ENCODE measurements at places on chromosomes 11 and 22.

DNA sequence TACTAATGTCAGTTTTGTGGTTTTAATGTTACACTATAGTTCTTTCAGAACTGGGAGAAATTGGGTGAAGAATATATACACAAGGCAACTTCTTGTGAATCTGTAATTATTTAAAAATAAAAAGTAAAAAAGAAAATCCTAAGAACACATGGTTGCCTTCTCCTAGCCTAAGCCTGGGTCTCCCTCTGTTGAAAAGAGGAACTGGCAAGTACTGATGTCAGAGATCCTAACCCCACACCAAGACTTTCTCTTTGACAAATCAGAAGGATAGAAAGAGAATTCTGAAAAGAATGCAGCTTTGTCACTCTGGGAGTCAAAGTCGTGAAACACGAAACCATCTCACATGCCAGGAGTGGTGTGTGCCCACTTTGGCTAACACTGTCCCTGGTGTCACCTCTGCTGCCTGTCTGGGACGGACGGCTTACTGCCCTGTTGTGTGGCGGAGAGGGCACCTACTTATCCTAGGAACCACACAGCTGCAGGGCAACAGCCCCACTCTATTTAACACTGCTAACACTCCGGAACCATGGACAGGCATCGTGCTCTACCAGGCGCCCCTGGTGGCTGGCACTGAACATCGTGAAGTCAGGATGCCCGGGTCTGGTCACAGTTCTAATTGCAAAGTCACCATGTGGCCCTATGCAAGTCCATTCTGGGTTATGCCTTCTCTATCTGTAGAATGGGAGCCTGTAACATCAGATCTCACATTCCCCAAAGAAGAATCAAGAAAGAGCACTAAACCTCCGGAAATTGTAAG lies 108.7 kb upstream of the CD82 start:
- DNase-seq: no peak

DNA sequence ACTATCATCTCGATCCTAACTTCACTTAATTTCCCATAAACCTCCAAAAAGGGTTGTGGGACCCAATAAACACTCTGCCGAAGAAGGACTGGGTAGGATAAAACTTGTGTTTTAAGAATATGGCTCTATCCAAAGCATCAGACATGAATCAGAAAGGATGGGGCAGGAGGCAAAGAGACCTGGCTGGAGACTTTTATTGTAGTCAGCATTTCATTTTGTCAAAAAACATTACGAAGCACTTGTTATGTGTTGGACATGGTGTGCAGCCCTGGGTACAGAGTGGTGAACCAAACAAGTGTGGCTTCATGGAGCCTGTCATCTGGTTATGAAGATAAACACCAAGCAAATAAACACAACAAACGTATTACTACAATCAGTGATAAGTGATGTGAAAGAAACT lies 17.3 kb downstream of the IL10RA start:
- no peak for DNase-seq

DNA sequence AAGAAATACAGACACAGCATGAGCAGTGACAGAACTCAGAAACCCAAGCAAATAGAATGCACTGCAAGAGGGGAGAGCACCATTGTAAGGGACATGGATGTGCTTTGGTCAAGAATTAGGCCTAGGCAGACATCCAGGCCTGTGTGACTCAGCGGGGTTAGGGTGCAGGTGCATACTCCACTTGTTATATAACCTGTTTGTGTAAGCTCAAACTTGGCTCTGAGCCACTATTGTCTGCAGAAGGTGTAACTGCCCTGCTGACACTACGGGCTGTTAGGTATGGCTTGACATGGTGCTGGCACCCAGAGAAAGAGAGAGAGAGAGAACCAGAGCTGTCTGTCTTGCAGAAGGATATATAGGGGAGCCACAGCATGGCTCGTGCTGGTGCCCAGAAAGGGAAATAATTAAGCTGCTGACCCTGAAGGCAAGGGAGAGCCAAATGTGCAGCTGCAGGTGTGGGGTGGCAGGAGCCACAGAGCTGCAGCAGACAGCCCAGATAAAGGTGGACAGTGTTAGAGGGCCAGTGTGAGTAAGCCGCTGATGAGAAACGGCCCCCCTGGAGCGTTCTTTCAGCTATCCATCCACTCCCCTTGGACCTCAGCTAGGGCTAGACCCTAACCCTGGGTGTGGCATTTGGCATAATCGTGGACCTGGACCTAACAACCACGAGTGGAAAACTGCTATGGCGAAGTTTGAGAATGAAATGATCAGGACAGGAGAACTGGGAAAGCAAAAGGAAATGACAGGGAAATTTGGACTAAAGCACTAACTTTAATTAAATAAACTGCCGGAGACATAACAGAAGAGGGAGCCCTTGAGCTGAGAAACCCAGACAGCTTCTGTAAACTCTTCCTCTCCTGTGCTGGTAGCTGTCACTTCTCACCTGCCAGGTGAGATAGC lies 253.0 kb upstream of the CCDC179 start:
- no peak for DNase-seq

GRCh38 chr11:17581732-17582053 lies 34.6 kb downstream of the OTOG start:
- no peak for DNase-seq

- peak; percentile 73 for DNase-seq
Measured at GRCh38 chr11:11798586-11799438, 43.0 kb upstream of the USP47 start.

- DNase-seq: no peak
Measured at GRCh38 chr22:46008836-46009596, 32.1 kb upstream of the WNT7B start.

DNA sequence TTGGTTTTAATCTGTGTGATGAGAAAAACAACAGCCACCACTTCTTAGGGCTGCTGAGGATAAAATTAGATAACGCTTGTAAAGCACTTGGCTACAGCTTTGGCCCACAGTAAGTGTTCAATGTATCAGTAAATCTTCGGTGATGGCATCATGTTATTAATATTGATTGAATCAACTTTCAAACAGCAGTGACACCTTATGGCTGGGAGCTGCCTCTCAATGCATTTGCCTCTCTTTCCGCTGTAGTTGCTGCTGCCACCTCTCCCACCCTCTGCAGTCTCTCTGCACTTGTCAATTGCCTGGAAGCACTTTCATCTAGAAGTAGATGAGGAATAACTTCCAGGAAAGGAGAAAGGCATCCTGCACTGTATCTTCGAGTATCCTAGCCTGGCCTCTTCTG lies 491.1 kb downstream of the OPCML start:
- no peak for DNase-seq

DNA sequence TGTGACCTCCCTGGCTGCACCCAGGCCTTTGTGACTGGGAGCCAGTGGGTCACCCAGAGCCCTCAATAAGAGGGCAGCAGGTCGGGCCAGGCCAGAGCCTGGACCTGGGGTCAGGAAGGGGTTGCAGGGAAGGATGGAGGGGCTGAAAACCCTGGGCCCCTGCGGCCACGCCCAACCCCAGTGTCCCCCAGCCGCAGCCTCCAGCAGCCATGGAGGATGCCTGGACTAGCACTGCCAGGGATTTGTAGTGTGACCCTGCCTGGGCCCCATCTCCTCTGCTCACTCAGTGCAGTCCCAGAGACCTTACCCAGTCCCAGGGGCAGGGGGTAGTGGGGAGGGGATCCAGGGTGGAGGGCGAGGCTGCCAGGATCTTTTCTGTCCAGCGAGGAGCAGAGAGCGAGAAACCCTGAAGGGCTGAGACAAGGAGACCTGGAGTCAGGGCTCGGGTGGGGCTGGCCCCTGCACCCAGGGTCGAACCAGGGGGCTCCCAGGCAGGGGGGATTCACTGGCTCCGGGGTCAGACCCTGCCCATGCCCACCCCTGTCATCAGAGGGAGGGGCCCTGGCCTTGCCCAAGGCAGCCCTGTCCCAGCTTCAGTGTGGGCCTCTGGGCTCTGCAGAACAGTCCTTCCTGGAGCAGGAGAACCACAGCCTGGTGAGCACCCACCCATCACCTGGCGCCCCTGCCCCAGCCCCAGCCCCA lies 187.5 kb downstream of the IGLL1 start:
- no peak for DNase-seq

DNA sequence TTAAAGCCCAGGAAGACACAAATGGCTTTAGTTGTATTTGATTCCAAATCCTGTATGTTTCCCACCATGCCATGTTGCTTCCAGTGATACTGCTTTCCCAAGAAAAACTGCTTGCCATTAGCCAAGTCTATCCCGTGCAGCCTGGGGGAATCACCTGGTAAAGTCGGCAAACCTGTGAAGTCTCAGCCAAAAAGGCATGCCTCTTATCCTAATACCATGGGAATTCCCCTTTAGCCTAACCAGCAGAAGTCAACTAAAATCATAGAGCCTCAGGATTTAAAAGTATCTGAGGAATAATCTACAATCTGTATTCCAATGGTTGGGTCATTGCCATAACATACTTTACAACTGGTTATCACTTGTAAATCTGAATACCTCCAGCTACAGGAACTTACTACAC lies 869.4 kb downstream of the DLG2 start:
- DNase-seq: no peak

DNA sequence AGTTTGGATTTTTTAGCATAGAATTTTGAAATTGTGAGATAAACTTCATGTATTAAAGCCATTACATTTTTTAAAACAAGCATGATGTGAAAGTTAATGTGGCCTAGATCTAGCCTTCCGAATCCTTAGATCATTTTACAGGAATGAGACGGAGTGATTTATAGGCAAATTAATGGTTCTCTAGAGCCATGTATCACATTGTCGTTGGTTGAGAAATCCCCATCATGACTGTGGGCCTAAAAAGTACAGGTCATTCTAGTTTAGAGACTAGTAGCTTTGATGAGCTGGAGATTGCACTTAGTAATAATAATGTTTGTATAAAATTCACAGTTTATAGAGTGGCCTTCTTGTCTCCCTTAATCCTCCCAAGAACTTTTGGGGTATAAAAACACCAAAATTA lies 7.1 kb downstream of the EWSR1 start:
- DNase-seq: no peak

DNA sequence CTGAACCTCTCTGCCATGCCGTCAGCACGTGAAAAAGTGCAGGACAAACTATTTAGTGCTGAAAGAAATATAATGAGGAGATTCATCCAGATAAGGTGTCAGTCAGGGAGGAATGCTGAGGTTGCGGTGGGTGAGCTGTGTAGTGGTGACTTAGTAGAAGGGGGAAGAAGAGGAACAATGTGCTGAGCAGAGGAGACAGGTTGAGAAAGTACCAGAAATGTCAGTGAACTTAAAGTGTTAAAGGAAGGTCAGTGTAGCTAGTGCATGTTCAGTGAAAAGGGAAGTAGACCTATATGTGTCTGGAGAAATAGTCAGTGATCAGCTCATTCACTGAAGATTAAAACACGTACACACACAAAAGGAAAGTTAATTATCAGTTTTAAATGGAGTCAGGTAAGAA lies 237.6 kb upstream of the CCDC179 start:
- DNase-seq: no peak

DNA sequence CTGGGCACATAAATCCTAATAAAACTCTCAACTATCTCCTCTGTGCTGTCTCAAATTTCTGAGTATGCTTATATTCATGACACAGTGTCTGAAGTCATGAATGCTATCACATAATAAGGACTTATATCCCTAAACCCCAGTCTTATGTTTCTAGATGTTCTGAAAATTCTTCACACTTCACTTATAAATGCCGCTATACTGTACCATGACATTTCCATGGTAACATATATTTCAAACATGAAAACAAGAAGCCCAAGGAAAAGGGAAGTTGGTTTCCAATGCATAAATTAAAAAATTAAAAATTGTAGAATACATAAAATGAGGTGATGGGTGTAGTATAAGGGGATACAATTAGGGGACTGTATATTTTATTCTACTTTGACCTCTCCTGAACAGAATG lies 11.7 kb downstream of the GVQW3 start:
- DNase-seq: no peak

- no peak for DNase-seq
Measured at GRCh38 chr11:75518771-75519653, 6.7 kb downstream of the GDPD5 start.

DNA sequence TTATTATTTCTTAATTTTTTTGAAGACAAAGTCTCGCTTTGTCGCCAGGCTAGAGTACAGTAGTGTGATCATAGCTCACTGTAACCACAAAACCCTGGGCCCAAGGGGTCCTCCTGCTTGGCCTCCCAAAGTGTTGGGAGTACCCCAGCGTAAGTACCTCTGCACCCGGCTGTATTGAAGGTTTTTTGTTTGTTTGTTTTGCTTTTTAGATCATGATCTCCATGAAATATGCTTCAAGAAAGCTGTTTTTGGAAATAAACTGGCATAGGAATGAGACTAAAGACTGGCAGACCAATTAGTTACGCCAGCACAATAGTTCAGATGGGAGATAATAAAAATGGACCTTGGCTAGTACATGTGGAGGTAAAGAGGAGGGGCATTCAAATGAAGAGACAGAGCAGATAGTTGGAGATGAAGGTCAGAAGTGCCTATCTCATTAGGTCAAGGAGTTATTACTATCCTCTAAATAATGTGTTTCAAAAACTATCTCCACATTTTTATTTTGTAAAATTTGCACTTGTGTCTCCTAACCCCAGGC lies 4.1 kb upstream of the MRPL48 start:
- DNase-seq: no peak

GRCh38 chr11:19680829-19681368 lies 31.7 kb upstream of the NAV2 start:
- DNase-seq: no peak

DNA sequence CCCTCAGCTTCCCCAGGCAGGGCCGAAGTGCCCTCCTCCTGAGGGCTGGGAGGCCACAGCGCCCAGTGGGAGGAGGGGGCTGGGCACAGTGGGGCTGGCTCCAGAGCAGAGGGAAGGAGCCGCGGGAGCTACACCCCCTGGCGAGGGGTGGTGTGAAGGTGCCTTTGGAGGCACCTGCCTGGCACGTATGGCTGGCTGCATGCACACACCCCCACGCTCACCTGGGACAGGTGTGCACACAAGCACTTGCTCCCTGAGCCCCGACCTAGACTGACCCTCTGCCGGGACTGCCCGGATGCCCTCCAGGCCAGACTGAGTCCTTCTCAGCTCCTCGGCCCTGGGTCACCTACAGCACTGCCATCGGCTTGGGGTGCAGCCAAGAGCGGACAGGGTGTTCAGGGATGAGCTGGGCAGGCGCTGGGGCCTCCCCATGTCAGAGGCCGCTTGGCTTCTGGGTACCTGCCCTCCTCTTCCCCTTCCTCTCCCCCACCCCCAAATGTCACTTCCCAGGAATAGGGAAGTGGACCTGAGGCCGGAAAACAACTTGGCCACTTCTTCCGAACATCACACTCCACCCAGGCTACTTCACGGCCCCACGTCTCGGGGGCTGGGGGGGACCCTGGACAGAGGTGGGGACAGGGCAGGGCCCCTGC lies 7.4 kb upstream of the PIM3 start:
- no peak for DNase-seq
